WTC11 (cell line): ENCODE measurements at places on chromosomes 3 and 15. TPM values are rescaled to one million over a fixed set of nuclear protein-coding genes. Genes with fewer than 3 reads are reported as not detected.

The ITIH4 gene
- 2.4 to 6.2 TPM (median 3.9 TPM) in 3 replicates for total RNA-seq

The SERINC4 gene
- 0.09 to 0.16 TPM in 2 of 3 replicates, not detected in the other for total RNA-seq

The PP2D1 gene
- not detected in 3 replicates for total RNA-seq

The VPS33B gene
- 18.1 to 21.1 TPM (median 20.7 TPM) in 3 replicates for total RNA-seq

The C2CD4A gene
- total RNA-seq = 0.32 to 0.42 TPM (median 0.41 TPM) in 3 replicates

The RNF168 gene
- total RNA-seq = 57.0 to 66.1 TPM (median 57.7 TPM) in 3 replicates

The INKA1 gene
- 1.4 to 2.0 TPM (median 1.5 TPM) in 3 replicates for total RNA-seq

The CCDC54 gene
- not detected in 3 replicates for total RNA-seq

The ANKRD34C gene
- total RNA-seq = not detected in 3 replicates

The MESP2 gene
- total RNA-seq = 0.66 to 1.0 TPM (median 0.68 TPM) in 3 replicates

DNA sequence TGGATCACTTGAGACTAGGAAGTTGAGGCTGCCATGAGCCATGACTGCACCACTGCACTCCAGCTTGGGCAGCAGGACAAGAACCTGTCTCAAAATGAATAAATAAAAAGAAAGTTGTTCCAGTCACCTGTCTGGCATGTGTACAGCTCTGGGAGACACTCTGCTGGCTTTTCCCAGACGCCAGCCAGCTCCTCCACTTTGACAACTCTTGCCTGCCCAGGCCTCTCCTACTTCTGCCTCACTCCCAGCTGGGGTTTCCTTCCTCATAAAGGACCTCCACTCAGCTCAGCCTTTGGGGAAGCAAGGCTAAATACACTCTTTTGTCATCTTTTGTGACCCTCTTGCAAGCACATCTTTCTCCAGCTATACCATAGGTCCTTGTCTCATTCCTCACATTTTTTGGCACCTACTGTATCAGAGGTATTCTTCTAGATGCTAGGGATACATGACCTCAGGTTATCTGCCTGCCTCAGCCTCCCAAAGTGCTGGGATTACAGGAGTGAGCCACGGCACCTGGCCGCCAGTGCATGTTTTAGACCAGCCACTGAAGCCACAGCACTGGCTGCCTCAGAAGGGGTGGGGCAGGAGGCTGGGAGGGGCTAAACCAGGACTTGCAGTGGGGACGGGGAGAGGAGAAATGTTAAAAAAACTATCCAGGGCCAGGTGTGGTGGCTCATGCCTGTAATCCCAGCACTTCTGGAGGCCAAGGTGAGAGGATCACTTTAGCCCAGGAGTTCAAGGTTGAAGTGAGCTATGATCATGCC is 10.0 kb upstream of the ELP6 start:
- no peak for DNase-seq

- no peak for DNase-seq
Observed at GRCh38 chr3:24447836-24448235, 46.8 kb downstream of the THRB start.

DNA sequence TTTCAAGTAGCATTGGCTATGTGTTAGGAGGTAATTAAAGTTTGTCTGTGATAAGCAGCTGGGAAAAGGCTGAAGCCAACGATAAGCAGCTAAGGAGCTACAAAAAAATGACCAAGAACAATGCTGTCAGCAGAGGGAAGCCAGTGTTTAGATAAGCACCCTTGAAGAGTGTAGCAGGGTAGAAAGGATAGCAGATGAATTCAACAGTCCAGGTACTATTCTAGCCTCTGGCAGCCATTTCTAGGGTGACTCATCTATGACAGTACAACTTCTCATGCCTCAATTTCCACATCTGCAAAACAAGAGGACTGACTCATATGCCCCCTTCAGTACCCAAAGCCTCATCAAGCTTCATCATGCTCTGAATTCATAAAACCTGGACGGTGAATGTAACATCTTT is 617.6 kb upstream of the UBE2E2 start:
- DNase-seq = no peak

- no peak for DNase-seq
Observed at GRCh38 chr15:30904812-30905211, 1.1 kb downstream of the FAN1 start.

GRCh38 chr3:12352253-12352652 is 63.4 kb downstream of the PPARG start:
- no peak for DNase-seq

- peak; percentile 78 for DNase-seq
Observed at GRCh38 chr3:184229394-184230080, at the start of gene VWA5B2. VWA5B2 (plus strand) TSS chr3:184229585; CDS start chr3:184230529, 944 bp downstream.

DNA sequence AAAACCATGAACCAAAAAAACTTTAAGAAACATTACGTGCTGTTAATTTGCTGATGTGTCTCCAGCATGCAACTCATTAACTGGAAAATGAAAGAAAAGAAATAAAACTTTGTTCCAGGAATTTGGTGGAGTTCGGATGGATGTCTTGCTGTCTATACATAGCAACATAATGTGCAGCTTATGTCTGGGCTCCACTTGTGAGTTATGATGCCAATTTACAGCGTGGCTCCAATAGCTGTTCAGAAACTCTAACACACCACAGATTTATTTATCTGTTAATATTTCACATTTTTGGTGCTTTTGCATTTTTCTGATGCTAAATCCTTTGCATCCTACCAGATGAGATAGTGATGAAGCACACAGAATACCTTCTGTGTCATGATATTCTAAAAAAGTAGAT is 45.1 kb downstream of the MAP4 start:
- DNase-seq = no peak

DNA sequence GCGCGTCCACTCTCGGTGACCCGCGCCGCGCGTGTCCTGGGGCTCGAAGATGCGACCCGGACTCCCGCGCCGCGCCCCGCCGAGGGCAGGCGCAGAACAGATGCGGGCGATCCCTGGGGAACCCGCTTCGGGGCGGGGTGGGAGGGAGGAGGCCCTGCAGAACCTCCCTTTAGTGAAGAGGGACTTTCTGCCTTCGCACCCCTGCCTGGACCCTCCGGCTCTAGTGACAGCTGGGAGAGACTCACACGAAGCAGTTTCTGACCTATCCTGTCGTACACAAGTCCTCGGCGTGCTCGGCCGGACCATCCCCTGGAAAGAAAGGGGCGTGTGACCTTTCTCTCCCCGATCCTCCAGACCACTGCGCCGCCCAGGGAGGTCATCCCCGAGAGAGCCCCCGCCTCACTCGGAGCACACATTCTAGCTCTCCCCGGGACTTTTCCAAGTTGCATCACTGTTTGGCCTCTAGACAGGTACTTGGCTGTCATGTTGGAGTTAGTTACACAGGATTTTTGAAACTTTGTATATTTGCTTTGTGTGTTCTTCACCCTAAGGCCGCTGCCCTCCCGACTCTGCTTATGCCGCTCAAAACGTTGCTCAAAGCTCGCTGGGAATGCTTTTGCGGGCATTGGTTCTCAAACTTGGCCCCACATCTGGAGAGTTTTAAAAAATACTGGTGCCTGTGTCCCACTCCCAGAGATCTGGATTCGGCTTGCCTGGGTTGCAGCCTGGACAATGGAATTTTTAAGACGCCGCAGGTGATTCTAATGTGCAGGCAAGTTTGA is 582 bp downstream of the CGNL1 start:
- peak; percentile 58 for DNase-seq

DNA sequence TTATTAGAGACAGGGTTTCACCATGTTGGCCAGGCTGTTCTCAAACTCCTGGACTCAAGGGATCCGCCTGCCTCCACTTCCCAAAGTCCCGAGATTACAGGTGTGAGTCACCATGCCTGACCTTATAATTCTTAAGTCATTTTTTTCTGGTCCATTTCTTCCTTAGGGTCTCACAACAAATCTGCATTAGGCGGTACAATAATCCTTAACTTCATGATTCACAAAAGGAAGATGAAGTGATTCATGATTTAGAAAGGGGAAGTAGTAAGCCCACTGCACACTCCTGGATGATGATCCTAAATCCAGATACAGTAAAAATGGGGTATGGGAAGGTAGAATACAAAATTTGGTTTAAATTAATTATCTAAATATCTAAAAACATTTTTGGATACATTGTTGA is 45.0 kb upstream of the TKT start:
- DNase-seq = no peak

- DNase-seq = no peak
Observed at GRCh38 chr15:35937380-35937779, 391.4 kb upstream of the DPH6 start.

DNA sequence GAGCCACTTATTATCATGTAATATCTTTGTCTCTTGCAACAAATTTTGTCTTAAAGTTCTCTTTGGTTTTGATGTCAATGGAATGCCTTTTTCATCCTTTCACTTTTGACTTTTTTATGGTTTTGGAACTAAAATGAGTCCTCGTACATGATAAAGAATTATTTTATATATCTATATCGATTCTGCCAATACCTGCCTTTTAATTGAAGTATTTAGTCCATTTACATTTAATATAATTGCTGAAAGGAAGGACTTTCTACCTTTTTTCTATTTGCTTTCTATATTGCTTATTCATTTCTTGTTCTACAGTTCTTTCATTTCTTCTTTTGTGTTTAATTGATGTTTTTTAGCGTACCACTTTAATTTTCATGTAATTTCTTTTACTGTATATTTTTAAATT is 32.8 kb downstream of the GABRA5 start:
- no peak for DNase-seq

DNA sequence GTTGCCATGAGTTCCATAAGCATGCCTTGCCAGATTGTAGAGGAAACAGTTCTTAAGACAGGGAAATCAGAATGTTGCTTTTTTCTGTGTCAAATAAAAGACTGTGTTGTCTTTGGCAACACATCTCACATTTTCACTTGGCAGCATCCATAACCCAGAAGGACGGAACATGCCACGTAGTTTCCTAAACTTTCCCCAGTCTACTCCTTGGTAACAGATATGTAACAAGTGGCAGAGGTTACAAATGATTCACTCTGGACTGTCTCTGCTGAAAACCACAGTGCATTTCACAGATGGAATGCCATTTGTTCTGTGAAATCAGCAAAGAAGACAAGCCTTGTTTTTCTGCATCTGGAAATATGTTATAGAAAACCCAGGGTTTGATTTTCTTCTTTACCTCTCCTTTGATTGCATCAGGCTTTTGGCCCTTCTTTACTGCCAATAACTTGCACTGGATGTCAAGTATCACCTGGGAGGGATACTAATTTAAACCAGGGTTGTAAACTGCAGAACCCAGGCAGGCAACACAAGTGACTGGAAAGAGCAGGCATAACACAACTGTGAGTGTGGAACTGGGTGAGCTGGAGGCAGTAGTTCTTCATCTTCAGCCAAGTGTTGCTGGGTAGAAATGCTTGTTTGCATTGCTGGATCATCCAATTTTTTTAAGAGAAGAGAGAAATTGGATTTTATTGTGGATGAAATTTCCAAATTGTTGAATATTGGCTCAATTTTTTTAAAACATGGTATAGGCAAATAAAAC is 124.4 kb upstream of the FOXB1 start:
- DNase-seq = no peak

DNA sequence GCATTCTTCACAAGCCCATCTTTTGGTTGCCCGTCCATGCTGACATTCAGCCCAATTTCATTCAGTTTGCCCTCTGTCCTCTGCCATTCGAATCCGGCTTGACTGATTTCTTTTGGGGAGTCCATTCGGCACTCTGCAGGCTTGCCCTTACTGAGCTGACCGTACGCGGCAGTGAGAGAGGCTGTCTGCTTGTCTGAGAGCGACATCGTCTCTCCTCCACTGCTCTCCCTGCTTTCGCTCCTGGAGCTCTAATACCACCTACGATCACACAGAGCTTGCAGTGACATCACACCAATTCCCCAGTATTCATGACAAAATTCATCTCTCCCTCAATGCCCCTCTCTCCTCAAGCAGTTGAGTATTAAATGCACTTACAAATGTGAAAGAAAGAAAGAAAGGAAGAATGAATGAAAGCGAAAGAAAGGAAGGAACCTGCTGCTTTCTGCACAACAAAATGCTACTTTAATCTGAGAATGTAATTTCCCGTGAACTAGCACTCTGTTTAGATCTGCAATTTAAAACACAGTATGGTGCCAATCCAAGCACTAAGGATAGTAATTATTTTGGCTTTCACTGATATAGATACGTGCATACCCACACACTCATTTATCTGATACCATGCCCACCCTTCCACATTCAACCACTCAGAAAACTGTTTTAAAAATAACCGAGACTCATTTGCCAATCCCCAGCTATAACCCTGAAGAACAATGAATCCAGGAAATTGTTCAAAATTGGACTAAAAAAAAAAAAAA is 89.5 kb downstream of the DHX30 start:
- DNase-seq = no peak

DNA sequence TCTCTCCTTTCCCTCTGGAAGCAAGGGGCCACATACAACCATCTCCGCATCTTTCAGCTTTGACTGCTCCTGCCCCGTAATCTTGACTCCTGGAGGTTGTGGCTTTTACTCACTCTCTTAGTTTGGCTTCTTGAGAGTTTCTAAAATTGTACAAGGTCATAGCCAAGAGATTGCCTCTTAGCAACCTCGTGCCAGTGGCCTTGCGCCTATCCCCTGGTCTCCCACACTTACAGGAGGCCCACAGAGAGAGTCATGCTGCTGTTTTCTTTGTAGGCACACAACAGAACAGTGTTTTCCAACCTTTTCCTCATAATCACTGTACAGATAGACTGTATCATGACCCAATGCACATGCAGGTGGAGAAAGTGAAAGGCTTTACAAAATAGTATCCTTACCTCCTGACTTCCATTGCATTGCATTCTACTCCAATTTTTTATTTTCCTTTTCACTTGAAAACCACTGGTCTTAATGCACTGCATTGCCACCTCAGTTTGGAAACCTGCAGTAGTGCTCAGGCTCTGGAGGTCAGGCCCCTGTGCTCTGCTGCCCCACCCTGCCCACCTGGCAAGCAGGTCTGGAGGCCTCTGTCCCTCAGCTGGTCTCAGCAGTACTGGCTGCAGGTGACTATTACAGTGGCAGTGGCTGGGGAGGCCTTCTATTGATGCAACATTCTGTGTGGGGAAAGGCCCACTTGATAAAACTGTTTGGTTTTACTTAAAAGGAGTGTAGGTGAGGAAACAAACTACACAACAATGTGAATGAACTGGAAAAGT is 156.2 kb downstream of the DNAJB8 start:
- DNase-seq = no peak

DNA sequence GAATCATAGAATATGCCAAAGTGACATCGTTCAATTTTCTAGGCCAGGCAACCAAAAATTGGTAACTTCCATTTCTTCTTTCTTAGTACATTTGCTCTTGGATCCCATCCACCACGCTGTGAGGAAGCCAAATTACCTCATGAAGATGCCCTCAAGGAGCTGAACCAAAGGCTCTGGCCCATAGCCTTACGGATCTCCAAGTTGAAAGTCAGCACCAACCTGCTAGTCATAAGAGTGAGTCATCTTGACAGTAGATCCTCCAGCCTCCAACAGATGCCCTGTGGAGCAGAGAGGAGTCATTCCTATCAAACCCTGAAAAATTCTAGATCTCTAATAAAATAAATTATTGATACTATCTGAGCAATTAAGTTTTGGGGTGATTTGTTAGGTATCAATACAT is 322.5 kb upstream of the COL8A1 start:
- DNase-seq = no peak

- DNase-seq = no peak
Observed at GRCh38 chr3:187957582-187957981, 196.4 kb upstream of the LPP start.

- DNase-seq = no peak
Observed at GRCh38 chr15:43974852-43975251, 148.1 kb downstream of the WDR76 start.
